ENCODE measurements at places on chromosomes 1 and 21.

DNA sequence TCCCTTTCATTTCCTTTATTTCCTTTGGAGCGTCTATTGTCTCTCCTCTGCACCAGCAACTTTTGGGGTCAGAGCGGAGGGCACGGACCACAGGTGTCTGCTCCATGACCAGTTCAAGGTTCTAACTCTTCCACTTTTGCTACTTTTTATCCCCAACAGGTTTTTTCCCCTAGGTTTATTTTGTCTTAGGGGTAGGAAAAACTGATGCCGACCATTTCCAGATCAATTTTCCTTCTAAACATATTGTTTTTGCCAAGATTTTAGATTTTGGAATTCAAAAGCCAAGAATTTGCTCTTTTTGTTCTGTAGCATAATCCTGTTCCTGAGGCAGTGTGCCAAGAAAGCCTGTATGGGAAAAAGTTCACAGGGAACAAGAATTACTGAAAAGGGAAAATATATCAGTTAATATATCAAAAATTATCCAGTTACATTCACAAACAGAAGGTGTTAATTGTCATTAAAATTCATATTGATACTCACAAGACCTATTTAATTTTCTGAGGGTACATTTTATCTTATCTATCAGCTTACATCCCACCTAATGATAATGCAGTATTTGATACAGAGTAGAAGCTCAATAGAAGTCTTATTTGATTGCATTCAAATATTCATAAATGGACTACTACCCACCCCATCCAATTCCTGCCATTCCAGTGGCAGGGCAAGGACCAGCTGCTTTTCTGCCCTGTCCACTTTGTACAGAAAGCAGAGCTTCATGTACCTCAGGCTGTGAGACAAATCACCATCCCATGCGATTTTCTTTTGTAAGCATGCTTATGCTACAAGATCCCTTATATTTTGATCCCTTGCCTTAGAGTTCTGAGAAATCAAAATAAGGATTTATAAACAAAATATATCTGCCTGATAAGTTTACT is 31.2 kb downstream of the TSEN15 start:
- DNase-seq, result no peak

DNA sequence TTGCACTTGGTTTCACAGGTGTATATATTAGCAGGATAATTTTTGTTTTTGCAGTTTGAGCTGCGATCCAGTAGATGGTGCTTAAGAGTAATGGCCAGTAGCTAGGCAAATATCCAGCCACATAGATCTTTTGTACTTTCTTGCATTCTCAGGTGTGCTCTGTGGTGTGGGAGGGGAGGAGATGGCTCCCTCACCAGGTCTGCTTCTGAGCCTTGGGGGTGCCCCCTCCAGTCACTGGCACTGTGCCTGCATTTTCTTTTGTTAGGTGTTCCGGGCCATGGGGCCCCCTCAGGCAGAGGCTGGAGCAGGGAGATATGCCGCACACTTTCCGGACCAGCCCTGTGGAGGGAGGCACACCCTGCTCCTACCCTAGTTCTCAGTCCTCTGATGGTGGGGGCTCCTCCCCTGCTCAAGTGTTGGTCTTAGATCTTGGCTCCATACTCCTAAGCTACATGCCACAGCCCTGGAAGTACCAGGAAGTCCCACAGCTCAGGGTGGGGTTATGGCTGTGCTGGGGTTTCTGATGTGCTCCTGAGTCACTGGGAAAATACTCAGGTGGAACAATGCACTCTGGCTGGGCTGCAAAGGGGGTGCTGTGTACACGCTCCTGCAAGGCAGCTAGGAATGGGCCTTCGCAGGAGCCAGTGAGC is 197.6 kb upstream of the DMRTA2 start:
- DNase-seq, result no peak

DNA sequence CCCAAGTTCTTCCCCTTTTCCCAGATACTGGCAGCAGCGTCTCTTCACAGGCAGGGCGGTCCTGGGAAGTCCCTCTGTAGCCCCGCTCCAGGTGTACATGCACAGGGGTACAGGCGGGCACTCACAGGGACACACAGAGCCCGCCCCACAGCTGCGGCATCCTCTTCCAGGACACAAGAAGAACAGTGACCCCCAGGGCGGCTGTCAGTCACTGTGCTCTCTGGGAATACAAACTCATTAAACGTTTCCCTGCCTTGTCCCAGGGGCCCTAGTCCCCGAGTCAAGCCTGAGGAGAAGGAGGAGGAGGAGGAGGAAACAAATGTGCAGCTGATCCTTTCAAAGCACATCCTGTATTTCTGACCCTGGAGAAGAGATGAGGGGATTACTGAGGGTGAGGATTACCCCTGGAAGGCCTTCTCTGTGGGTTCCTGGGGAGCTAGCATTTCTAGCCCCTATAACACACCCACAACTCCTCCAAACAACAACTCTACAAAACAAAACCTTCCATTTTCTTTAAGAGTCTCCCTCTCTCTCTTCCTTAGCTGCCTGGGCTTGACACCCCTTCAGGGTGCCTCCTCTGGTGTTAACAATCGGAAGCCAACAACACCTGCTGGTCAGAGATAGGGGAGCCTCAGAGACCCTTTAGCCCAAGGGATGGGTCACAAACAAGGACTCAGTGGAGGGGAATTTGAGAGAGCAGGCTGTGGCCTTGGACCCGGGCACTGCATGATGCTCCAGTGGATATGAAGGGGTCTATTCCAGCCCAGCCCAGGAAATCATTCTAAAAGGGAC is 28.4 kb upstream of the DMBX1 start:
- no peak for DNase-seq

DNA sequence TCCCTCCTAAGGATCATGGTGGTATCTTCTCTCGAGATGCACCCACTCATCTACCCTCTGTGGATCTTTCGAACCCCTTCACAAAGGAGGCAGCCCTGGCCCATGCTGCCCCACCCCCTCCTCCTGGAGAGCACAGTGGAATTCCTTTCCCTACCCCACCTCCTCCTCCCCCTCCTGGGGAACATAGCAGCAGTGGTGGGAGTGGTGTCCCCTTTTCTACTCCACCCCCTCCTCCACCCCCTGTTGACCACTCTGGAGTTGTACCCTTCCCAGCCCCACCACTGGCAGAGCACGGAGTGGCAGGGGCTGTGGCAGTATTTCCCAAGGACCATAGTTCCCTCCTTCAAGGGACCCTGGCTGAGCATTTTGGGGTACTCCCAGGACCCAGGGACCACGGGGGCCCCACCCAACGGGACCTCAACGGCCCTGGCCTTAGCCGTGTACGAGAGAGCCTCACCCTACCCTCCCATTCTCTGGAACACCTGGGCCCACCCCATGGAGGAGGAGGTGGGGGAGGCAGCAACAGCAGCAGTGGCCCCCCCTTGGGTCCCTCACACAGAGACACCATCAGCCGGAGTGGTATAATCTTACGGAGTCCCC is 14.5 kb upstream of the TARS2 start:
- no peak for DNase-seq

GRCh38 chr1:41622402-41622801 is 137.9 kb upstream of the EDN2 start:
- DNase-seq, result no peak

DNA sequence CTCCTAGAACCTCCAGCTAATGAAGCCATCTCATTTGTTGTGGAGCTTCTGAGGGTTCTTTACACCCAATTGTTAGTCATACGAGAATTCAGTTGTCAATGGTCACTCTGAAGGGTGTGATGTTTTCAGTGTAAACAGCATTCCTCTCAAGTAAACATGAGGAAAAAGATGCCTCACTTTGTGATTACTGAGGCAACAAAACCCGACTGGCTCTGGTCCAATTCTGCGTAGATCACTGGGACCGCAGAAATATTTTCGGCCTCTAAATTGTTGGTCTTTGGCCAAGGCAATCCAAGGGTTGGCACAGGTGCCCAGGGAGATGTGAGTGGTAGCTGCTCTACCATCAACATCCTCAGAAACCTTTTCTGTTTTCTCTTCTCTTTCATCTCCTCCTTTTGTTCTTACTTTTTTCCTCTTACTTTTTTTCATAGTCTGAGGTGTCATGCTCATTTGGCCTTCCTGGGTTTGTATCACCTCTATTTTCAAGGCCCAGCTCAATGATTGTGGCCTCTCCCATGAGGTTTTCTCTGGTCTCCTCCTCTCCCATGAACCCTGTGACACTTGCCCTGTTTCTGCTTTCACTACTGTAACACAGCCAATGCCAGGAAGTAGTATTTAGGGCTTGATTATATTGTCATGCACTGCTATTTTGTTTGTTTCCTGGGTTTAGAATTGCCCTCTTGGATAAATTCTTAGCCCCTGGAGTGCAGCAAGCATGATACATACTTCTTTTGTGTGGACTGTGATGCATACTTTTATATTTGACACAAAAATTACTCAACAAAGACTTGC is 221.9 kb downstream of the TNR start:
- DNase-seq, result no peak

DNA sequence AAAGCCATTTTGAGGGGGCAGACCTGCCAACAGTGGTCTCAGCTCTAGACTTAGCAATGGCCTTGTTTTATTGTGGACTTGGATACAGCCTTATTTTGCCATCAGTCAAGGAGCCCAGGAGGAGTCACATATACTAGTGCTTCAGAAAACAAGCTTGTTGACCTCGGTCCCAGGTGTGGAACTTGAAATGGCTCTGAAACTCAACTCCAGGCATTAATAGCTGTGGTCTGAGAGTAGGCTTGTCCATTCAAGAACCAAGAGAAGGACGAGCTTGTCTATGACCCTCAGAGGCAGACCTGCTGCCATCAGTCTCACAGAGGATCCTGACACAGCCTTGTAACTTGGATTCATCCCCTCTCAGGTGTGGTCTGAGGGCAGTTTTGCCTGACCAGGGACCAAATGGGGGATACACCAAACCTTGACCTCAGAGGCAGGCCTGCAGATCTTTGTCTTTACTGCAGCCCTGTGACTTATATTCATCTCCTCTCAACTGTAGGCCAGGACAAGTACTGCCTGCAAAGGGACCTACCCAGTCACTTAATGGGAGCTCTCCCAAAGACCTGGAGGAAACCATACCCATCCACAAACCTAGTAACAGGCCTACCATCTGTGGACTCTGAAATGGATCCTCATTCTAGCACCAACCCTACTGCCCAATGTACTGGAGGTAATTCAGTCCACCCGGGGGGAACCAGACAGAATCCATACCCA is 33.1 kb downstream of the OR6Y1 start:
- no peak for DNase-seq

GRCh38 chr1:81296601-81297000 is 504.1 kb upstream of the ADGRL2 start:
- peak; percentile 11 for DNase-seq

- DNase-seq, result no peak
Measured at GRCh38 chr1:37310064-37310463, 164.3 kb upstream of the ZC3H12A start.

GRCh38 chr21:36125512-36126207 is 9.2 kb upstream of the CBR3 start:
- peak; percentile 23 for DNase-seq

DNA sequence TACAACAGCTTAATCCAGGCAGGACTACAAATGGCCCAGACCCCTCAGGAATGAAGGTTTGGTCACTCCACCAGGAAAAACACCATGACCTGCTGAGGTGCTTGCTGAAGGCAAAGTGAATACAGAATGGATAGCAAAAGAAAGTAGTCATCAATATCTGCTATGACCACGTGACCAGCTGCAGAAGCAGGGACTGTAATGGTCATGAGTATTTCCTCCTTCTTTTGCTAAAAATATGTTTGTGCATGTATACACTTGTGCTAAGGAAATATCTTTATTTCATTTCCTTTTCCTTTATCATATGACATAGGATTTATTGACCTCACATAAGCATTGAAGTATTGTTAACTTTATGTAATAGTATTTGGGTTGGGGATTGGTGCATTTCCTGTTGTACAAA is 26.4 kb upstream of the GOLT1A start:
- DNase-seq, result no peak

DNA sequence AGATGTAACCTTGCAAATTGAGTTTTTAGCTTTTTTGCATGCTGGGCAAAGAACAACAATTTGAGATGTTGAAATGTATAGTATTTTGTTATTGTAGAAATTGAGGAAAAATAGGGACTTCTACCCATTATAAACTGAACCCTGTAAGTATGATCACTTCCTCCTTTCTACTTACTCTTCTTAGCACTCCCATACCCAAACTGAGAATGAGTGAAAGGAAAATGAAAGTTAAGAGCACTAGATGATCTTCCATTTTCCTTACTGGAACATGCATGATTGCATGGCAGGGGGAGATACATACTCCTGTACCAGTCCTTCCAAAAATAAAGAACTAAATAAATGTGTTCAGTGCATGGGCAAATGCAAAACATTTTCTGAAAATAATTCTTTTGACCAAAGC is 107.4 kb upstream of the KIAA1614 start:
- no peak for DNase-seq

DNA sequence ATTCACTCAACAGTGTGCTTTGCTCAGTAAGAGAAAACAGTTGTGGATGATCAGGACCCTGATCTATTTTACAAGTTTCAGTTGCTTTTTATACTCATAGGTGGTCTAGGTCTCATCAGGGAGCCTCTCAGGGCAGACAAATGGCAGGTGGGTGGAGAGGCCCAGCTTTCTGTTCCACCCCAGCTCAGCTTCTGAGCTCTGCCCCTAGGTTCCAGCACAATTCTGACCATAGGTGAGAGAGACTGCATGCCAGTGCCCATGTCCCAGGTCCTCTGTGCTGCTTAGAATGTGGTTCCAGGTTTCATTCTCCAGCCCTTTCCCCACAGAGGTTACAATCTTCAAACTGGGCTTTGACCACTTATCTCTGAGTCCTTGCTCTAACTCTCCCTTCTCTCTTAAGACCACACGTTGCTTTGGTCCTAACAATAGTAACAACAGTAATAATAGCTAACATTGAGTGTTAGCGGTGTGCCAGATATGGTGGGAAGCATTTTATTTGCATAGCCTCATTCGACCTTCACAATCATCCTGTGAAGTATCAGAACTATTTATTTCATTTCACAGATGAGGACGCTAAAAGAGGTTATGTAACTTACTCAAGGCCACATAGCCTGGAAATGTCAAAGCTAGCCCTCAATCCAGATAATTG is 19.6 kb upstream of the DUSP10 start:
- DNase-seq, result no peak

DNA sequence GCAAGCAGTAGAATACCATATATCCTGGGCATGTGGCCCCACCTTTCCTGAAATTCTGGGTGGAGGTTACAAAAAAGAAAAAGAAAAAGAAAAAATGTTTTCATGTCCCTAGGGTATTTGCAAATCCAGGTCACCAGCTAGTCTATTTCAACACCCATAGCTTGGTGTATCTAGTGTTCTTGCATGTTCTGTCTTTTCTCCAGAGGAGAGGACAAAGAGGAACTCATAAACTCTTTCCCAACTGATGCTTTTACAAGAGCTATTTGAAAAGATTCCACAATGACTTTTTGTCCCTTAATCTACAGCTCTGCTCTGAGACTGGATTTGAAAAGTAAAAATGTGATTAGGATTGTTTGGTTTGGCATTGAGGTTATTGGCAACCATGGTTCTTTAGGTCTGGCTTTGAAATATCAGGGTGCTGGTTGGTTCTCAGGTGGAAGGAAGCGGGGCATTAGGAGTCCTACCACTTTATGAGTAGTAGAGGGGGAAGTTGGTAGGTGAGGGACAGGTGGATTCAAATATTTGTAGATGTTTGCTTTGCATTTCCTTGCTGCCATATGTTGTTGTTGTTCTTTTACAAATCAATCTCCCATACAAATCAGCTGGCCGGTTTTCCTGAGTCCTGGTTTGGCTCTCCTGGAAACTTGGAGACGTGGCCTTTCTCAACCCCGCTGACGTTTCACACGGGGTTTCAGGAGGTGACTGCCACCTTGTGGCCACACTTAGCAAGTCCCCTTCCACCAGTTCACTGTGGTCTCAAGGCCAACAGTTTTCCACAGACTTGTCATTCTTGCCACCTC is 126.7 kb upstream of the KIAA0040 start:
- DNase-seq, result peak; percentile 25

All from amniotic stem cell (primary cell).